ENCODE measurements at places on chromosomes 3 and 15.
A peak's percentile ranks its signal among the peaks of the same experiment; 100 is the strongest.

GRCh38 chr3:115100806-115101205 lies 46.3 kb downstream of the ZBTB20 start:
- DNase-seq: no peak

- DNase-seq: no peak
Observed at GRCh38 chr15:41695750-41696436, 35.7 kb downstream of the MGA start.

DNA sequence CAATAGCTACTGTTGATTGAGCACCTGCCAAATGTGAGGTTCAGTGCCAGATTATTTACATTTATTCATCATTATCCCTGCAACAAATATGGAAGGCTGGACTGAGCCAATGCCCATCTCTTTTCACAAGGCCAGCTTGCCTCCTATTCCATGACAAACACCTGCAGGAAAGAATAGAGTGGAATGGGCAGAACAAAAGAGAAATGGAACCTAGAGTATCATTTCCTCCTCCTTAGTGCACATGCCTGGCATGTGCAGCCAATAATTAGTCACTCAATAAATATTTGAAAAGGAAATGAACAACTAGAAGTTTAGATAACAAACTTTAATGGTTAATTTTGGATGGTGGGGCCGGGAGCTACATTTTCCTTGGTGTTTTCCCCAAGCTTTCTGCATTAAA lies 61.4 kb upstream of the MYRIP start:
- DNase-seq: no peak

DNA sequence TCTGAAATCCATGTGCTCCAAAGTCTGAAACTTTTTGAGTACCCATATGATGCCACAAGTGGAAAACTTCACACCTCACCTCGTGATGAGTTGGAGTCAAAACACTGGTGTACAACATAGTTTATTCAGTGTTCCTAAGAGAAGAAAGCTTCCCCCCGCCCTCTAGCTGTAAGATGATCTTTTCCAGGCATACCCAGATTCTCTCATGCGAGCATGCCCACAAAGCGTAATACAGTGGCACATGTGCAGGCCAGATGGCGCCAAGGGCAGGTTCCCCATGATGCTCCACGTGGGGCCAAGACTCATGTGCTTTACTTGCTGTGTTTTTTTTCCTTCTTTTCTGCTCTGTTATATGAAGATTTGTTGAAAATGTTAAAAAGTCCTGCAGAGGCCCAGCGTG lies 104.9 kb upstream of the LRRFIP2 start:
- no peak for DNase-seq

DNA sequence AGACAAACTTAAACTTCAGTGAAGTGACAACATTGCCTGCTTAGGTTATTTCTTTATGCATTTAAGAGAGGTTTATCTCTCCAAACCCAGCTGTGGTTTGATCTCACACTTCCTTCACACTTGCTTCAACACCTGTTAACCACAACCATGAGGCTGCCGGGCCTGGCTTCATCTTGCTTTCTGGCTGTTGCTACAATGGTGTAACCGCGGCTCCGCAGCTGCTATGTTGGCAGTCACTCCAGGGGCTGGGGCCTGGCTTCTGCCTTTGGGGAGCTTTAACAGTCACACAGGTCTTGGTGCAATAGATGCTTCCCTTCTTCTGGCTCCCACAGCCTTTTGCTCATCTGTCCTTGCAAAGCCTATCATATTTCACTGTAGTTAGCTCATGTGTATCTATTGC lies 72.9 kb upstream of the MNS1 start:
- no peak for DNase-seq

GRCh38 chr15:40694688-40695468 lies at the start of gene RAD51:
TSS of gene RAD51 (plus strand) at chr15:40695174. CDS start at chr15:40698759, 3,585 bp downstream.
- DNase-seq: peak; percentile 84

DNA sequence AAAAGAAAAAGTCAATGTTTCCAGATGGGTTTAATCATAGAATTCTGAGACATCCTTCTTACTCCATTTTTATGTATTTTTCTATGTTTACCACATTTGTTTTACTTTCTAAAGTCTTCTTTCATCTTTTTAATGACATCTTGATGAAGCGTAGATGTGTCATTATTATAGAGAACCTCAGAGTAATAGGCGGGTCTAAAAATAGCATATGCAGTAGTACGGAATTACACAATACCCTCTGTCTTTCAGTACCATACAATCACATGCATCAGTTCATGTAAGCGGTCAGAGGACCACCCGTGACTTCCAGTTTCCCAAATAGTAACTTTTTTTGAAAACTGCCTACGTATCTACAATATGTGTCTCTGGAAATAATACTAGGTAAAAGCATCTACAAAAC lies 224.0 kb downstream of the PLOD2 start:
- no peak for DNase-seq

DNA sequence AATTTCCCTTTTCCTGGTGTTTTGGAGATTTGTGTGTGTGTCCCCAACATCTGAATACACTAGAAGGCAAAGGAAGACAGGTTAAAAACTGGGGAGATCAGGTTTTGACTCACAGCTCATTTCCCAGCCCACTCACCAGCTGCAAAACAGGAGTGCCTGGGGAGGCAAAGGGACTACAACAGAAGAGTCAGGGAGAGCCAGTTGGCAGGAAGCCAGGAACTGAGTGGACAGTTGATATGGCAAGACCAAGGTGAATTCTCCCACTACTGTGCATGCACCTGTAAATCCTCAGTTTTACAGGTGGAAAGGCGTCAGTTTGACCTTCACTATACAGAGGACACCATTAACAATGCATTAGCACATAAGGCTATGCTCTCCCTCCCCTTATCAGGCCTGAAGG lies 901.5 kb upstream of the SEMA6D start:
- no peak for DNase-seq

- peak; percentile 22 for DNase-seq
Observed at GRCh38 chr3:115401298-115401697, 222.0 kb upstream of the GAP43 start.

DNA sequence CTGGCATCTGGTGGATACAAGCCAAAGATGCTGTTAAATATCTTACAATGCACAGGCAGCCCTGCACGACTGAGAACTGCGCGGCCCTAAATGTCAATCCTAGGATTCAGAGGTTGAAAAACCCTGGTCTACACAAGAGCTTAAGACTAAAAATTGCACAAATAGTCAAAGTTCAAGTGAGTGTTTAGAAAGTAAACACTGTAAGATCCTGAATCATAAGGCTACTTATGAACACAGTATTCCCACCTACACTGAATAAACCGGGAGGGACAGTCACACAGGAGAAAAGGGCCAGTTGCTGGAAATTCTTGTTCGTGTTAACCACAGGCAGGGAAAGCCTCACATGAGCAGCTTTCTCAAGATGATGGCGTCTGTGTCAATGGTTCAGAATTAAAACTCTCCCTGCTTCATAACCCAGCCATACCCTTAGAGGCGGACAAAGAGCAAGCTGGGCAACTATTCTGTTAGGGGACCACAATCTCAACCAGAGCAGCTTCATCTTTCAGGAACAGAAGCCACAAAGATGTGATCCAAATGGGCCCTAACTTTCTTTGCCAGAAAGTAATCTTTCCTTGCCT lies 37.7 kb downstream of the LRIG1 start:
- no peak for DNase-seq

GRCh38 chr3:100802126-100802525 lies 92.8 kb downstream of the TFG start:
- DNase-seq: no peak

DNA sequence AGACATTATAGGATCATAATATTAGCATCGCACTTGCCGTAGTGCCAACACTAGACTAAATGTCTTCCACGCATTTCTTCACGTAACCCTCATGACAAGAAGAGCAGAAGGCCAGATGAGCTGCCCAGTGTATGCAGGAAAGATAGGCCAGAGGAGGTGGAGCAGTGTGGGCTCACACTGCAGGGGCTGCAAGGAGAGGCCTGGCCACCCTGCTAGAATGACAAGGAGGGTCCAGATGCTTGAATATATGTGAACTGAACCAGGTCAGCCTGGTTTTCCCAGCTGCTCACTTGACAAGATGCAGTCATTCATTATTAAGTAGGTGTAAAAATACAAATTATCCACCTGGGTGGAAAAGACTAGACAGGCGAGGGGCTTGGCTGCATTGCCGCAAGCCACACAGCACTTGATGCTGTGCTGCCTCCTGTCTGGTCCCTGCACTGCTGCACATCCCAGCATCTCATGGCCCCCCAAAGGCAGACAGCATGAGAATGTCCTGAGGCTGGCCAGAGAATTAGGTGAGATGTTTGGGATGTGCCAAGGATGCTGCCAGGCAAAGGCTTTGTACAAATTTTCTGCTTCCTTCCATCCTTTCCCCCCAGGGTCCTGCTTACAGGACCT lies 115.2 kb downstream of the NTRK3 start:
- DNase-seq: no peak

GRCh38 chr3:166307756-166308350 lies 470.6 kb upstream of the BCHE start:
- DNase-seq: no peak

DNA sequence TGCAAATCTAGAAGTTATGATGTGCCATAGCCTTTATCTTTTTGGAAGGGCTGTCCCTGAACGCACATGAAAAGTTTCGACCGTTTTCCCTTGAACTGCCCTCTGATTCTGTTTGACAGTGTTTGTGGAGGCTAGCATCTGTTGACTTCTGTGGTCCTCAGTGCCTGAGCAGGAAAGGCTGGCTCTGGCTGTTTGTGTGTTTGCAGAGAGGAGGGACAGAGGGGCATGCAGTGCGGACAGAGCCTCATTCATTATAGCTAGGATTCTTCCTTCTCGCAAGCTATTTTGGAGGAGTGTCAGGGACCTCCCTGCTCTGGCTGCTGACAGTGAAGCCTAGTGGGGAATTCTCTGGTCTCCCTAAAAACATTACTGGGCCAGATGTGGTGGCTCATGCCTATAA lies 64.5 kb downstream of the CDAN1 start:
- no peak for DNase-seq

- DNase-seq: no peak
Observed at GRCh38 chr15:28015855-28016254, 83.3 kb downstream of the OCA2 start.

DNA sequence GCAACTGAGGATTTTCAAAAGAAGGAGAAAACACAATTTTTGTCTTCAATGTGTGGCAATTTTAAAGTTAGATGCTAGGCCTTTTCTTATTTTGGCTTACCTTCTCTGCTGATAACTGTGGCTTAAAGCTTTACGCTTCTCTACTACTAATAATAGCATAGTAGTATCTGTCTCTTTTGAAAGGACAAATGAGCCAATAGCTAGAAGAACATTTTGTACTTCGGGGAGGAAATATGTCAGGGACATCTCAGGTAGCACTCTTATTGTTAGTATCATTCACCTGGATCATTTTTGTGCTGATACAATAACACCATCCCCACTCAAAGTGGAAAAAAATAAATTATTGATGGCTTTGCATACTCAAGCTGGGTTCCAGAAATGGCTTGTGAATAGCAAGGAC lies 586.1 kb upstream of the TBL1XR1 start:
- DNase-seq: no peak

DNA sequence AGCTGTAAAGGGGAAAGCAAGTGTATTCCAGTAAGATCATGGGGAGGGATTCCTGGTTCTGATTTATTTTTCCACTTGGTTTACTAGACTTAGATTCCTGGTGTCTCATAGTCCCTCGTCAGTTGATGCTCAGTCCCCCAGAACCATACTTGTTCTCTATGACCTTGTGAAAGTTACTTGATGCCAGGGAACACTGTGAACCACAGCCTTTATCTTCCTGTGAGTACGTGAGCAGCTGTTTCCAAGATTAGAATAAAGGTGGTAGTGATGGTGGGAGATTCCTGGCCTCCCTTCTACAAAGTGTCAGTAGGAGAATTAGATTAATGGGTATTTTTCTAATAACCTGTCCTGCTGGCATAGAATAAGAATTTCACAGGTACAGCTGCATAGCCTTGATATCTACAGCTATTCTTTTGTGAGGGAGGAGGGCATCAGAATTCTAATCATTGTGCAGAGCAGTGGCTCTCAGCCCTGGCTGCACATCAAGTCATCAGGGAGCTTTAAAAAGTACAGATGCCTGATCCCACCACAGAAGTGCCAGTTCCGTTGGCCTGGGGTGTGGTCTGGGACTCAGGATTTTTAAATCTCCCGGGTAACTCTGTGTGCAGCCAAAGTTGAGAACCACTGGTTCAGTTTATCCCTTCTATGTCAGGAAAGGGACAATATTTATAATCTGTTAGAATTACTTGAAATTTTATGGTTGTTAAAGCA lies 20.0 kb downstream of the GPD1L start:
- DNase-seq: no peak

DNA sequence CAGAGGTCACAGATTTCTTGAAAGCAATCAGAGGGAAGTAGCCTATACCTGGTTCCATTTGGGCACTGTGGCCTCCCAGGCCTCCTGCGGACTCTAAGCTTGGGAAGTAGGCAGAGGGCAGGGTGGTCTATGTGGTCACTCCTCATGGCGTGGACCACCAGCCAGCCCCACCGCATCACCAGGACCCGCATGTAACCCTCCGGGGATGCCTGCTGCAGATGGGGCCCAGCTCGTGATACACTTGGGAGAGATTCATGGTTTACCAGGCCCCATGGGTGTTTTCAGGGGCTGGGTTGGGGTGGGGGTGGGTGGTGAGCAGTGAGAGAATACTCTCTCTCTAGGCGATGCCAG lies 123.7 kb downstream of the ASB7 start:
- no peak for DNase-seq

DNA sequence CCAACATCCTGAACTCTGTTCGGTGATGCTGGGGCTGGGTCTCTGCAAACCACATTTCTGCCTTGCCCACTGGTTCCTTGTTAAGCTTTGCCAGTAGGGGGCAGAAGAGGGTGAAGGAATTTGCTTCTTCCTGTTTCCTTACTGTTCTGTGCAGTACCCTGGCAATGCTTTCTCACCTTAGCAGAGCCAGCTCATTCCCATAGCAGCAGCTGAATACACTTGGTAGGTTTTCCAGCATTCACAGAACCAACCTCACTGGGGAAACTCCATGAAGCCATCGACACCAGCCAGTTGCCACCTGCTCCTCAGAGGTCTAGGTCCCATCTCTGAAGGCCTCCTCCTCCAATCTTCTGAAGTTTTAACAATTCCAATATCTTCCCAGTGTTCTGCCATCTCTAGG lies 308.4 kb downstream of the PDCD6IP start:
- peak; percentile 9 for DNase-seq

DNA sequence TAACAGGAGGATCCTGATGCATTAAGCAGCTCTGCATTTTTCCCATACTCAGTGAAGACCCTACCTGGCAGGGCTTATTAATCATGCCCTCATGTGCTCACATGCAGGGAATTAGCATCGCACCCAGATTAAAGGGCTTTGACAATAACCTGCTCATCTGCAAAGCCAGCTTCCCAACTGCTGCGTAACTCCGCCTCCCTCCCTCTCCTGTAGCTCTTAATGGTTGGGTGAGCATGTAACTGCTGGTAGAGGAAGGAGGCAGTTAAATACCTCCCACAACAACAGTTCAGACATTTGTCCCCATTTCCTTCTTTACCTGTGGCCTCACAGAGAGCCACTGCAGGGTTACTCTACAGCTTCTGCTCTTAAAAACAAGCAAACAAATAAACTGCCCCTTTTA lies 203.6 kb upstream of the WNT5A start:
- no peak for DNase-seq

GRCh38 chr3:45010811-45011333 lies 15.2 kb upstream of the CLEC3B start:
- DNase-seq: peak; percentile 64

Data from NCI-H226 (cell line).